ENCODE measurements at places on chromosomes 2 and 18.
A peak's percentile ranks its signal among the peaks of the same experiment; 100 is the strongest.

DNA sequence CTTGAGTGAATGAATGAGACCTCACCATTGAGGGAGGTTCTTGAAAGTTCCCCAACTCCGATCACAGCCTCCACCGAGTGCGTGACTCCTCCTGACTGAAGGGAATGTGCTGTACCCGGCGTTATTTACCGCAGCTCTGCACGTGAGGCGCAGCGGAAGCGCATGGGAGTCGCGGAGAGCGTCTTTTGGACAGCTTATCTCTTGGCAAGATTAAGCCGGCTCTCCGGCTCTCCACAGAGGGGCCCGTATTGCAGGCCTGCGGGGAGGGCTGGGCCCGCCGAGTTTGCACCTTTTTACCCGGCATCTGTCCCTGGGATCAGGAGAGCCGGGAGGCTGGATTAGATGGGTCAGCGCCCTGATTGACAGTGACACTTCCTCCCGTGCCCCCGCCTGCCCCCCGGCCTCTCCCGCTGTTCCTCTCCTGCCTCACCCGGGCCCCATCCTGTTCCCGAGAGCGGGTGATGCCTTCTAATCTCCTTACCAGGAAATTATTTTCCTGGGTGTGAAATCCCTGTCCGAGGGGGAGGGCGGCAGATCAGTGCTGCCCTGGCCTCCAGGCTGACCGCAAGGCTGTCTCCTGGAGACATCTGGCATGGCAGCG, 176.3 kb downstream of the INHBB start:
- DNase-seq, result no peak

GRCh38 chr2:230816735-230817134, 48.0 kb upstream of the ITM2C start:
- no peak for DNase-seq

DNA sequence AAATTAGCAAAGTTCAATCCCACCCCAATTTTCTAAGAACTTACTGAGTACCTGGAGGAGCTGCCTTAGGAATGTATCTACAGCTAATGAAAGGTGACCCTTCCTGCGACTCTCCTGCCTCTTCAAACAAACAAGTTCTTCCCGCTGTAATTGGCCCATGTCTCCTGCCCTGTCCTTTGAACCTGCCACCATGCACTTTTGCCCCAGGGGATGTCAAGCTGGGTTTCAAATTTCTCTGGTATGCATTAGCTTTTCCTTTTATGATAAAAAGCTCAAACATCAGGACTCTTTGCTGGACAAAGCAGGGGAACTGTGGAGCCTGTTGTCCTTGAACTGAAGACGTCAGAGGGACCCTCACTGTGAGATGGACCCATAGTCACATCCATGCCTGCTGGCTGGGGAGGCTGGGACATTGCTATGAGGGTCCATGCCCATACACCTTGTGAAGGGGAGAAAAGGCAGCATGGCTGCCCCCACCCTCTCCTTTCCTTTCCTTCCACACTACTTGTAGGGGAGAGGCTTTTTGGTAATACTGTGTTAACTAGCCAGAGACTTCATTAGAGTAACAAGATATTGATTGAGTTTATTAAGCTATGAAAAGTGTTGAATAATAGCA, 210.7 kb upstream of the COPS8 start:
- peak; percentile 49 for DNase-seq

DNA sequence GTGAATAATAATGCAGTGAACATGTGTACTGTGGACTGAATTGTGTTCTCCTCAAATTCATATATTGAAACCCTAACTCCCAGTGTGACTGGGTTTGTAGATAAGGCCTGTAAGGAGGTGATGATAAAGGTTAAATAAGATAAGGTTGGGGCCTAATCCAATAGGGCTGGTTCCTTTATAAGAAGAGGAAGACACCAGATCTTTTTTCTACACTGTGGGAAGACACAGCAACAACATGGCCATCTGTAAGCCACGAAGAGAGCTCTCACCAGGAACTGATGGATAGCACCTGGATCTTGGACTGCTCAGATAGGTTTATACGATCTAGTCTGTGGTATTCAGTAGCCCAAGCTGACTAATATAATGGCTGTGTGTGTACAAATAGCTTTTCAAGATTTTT, 66.8 kb downstream of the BMPR2 start:
- DNase-seq, result no peak

- no peak for DNase-seq
These were observed 77.0 kb downstream of the RAD51AP2 start for GRCh38 chr2:17441055-17441771.

- no peak for DNase-seq
These were observed 201.7 kb downstream of the MREG start for GRCh38 chr2:215811409-215812345.

DNA sequence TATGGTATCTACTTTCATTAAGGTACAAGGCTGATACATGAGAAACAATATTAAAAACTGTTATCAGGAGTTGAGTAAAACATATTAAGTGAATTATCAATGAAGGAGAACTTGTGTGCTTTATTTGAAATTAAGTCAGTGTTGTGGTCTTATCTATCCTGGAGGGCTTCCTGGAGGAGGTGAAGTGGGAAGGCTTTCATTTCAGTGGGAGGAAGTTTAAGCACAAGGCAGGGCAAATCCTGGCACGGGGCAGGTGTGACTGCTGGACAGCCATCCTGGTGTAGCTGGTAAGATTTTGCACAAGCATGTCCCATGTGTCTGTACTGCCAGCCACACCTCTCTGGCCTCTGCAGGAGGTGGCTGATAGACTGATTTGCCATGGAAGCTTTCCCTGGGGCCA, 159.7 kb upstream of the SKOR2 start:
- no peak for DNase-seq

DNA sequence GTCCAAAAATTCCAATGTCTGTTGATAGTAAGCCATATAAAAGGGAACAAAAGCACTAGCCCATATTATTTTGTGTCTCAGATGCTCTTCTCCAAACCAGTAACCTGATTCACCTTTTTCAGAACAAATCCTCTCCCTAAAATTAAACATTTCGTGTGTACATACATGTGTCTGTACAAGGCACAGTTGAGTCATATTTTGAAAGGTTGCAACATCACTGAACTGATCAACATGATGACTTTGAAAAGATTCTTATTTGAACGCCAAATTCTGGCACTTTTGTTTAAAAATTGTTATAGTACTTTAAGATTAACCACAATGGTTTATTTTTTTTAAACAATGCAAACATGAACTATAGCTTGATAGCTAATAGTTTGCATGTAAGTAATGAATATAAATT, 102.5 kb downstream of the RIT2 start:
- DNase-seq, result no peak

DNA sequence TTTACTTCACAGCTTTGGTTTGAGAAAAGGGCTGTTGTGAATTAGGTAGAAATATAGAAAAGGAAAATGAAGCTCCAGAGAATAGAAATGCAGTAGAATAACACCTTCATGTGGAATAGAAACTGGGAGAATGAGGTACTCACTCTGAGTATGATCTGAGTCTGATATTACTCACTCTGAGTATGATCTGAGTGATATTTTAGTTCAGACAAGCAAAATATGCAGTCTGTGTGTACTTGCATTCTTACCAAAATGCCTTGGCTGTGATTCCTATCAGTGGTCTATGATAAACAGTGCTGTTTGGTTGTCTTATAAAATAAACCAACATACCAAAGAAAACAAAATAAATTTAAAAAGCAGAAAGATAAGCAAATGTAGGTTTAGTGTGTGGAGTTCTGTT, 487.6 kb downstream of the THSD7B start:
- DNase-seq, result no peak

DNA sequence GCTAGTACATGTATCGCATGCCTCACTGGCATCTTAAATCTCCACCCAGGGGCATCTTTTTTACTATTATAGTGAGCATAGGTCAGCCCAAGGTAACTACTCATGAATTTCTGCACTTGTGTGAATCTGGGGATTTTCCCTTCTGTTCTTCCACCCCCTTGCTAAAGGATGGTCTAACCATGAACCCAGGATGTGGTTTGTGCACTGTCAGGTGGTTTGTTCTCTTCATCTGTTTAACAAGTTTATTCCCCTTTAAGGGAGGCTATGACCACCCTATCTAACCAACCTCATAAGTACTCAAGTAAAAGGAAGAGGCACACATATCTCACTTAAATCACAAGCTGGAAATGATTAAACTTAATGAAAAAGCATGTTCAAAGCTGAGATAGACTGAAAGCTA, 243.0 kb downstream of the RPRM start:
- peak; percentile 76 for DNase-seq

DNA sequence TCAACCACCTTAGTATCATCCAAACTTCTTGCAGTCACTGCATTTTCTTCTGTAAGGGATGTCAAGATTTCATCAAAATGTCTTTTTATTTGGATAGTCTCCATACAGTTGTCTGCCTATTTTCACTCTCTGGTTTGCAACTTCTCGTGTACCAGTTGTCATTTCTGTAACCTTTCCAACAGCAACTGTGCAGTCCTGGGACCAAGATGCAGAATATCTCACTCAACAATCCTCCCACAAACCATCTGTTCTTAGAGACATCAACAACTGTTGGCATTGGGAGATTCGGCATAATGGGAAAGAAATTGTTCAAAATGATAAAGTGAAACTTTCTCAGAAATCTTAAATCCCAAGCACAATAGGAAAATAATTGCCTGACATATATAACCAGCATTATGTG, 933.6 kb upstream of the SLC39A10 start:
- no peak for DNase-seq

DNA sequence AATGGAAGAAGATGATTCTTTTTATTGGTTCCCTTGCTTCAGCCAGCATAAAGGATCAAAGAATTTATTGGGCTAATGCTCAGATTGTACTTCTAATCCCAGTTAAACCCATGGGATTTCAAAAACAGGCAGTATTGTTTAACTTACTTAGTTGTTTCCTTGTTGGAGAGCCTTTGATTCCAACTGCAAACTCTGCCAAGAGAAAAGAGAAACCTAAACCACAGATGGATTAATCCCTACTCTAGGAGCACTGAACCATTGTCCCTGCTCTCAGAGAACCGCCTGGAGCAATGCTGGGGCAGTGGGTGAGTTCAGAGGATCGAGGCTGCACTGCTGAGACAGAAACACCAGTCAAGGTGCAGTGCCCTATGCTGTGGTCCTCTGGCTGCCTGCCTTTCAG, 44.9 kb upstream of the SIGLEC15 start:
- no peak for DNase-seq

DNA sequence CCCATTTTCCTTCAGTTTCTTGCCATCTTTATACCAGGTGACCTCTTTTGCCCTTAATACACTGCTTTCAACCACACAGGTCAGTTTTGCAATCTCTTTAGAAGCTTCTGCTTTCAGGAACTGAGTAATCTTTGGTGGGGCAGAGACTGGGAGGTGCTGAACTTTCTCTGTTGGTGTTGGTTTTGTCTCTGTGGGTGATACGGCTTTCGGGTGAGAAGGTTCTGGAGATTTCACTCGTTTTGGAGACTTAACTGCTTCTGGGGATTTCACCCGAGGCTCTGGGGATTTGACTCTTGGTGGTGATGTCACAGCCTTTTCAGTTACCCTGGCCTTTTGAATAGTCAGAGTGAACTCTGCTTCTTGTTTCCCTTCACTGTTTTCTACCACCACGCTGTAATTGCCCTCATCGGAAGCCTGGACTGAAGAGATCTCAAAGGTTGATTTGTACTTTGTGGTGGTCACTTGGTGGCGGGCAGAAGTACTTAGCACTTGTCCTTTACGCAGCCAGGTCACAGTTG, 50.4 kb downstream of the PLEKHA3 start:
- DNase-seq, result peak; percentile 79

DNA sequence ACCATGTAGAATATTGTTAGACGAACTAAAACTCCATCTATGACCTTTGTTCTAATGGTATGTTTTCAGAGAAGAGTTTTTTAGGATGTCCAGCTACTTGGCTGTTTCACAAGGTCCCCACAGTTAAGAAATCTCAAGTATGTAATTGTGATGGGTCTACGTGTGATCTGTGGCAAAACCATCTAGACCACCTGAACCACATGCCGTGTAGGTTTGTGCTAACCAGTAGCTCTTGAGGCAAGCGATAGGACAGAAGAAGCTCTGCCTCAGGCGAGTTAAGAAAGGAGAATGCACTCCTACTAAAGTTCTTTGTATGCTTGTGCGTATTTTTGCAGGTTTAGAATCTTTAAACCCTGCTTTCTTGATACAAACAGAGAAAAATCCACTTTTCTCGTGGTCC, 13.2 kb downstream of the ZCCHC2 start:
- no peak for DNase-seq

GRCh38 chr2:10926191-10926820, 14.6 kb downstream of the KCNF1 start:
- DNase-seq, result no peak

DNA sequence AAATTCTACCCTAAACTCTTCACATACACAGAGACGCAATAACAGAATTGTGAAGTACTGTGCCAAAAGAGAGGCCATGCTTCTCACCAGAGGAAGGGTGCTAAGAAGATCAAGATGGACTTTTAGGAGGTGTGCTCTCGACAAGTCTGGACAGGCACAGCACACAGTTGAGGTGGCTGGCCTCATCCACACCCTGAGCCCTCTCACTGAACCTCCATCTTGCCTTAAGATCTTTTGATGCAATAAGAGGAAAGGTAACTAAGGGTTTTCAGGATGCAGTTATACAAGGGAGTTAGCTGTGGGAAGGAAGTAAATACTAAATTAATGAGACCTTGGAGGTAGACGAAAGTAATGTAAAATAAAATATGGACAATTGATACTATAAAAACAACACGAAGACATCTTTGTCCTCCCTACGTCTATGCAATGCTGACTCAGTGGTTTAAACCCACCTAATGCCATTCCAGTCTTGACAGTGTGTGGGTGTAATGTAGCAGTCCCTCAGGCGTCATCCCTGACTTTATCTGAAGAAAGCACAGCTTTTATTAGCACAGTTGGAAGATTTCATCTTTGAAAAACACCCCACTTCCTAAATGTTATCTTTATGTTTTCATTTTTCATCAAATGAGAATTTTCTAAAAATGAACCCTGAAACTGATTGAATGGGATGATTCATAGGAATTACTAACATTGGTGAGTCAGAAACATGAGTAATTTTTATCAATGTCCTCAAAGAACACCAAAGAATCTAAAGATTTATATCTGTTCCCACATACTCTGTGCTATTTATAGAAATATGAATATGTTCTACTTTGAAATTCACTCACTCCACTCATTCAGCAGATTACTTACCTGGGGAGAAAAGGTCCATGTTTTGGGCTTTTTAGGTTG, 34.0 kb upstream of the MALL start:
- DNase-seq, result no peak

DNA sequence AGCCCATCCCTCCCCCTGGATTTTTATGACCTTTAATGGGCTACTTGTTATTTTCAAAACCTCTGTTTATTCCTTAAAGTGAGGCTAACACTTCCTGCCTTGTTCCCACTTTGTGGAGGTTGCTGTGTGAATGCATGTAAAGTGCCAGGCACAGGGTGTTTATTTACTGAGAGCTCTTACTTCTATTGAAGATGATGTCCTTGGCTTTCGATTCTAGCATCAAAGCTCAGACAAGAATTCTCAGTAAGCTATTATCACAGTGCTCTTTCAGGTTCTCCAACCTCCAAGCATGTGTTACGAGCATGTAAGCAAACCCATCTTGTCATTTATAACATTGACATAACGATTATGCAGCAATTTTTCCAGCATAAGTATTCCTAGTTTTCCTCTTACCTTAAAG, 44.2 kb downstream of the DPYSL5 start:
- DNase-seq, result no peak

- DNase-seq, result no peak
These were observed 33.3 kb upstream of the CABLES1 start for GRCh38 chr18:23101861-23102432.

- no peak for DNase-seq
These were observed 19.9 kb downstream of the SNORC start for GRCh38 chr2:232889876-232890401.

- DNase-seq, result no peak
These were observed 58.5 kb upstream of the TXNDC2 start for GRCh38 chr18:9827211-9827792.

- no peak for DNase-seq
These were observed 12.5 kb upstream of the CABYR start for GRCh38 chr18:24126155-24126961.

GRCh38 chr18:600107-600506, 3.3 kb downstream of the CLUL1 start:
- DNase-seq, result no peak
